ENCODE measurements at places on chromosomes 2 and 18.

GRCh38 chr2:110931648-110932047, 189.1 kb upstream of the BCL2L11 start:
- DNase-seq = no peak

- no peak for DNase-seq
Observed at GRCh38 chr18:9422816-9423519, 52.3 kb upstream of the RALBP1 start.

DNA sequence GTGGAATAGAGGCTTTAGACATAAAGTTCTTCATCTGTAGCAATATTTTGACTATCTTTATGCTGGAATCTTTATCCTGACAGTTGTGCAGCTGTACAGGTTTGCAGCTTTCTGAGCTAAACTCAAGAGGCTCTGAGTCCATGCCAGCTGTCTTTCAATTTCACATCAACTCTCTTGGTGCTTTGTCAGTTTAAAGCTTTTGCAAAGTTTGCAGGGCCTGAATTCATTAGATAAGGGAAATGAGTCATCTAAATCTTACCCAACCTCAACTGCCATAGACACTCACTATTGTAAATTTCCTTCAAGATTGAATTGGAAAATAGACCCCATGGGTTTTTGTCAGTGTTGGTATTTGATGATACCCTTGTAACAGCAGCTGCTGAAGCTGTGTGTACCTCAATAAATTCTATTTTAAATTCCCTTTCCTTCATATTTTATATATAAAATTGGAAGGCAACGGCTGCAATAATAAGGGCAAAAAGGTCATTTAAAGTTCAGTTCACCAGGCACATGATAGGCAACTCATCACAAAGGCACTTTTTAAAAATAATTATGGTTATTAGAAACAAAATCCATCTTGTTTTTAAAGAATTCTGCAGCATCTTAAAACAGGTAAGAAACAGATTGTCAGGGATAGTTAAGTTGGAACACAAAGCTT, 169.9 kb upstream of the SLC39A10 start:
- no peak for DNase-seq

- no peak for DNase-seq
Observed at GRCh38 chr2:100197631-100198153, 55.3 kb upstream of the AFF3 start.

GRCh38 chr2:189024901-189025618, 50.9 kb downstream of the COL3A1 start:
- DNase-seq = no peak

DNA sequence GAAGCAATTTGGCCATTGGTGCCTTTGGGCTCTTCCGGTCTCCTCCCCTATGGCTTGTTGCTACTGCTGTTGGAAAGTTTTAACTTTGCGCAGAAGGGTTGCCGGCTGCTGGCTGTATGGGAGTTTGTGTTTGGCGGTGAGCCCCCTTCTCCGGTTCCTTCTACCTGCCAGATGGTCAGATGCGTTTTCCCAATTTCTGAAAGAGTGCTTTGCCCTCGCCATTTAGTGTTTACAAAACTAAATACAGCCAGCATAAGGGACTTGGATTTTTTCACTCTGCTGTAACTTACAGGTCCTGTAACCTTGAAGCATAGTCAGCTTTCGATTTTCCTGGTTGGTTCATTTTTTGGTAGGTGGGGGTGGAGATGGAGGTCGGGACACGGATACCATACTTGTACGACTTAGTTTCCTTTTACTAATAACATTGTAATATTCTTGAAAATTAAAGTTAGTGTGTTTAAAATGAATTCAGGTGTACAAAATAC, 604 bp downstream of the COQ10B start:
- DNase-seq = no peak

DNA sequence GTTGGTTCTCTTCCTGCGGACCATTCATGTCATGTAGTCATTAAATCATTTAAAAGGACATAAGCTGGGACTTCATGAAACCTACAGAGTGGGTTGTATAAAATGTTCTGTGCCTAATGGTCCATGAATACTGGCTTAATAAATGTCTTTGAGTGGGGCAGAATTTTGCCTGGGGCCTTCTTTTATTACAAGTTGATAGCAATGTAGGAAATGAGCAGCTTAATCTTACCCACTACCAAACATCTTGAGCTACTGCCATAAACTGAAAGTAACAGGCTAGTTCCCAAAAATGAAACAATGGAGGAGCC, 130.9 kb downstream of the TMEM17 start:
- DNase-seq = no peak

GRCh38 chr2:28062867-28063266, 172.3 kb downstream of the BABAM2 start:
- no peak for DNase-seq

DNA sequence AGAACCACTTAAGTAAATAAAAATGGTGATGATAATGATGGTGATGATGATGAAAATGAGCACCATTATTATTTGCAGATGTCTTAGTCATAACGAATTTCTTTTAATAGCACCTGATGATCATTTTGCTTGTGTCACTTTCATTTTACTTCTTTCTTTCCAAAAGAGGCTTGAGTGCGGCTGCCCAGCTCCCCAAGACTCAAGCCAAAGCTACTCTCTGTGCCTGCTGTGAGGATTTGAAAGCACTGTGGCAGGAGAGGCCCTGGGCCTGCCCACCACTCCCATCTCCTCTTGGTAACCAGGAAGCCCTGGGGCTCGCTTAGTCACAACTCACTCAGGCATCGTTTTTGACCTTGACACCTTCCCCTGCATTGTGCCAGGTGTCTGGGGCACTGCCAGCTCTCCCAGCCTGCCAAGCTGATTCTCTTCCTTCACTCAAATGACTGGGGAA, 41.2 kb downstream of the RPL37A start:
- no peak for DNase-seq

GRCh38 chr2:88642278-88642677, 15.0 kb upstream of the EIF2AK3 start:
- DNase-seq = no peak

DNA sequence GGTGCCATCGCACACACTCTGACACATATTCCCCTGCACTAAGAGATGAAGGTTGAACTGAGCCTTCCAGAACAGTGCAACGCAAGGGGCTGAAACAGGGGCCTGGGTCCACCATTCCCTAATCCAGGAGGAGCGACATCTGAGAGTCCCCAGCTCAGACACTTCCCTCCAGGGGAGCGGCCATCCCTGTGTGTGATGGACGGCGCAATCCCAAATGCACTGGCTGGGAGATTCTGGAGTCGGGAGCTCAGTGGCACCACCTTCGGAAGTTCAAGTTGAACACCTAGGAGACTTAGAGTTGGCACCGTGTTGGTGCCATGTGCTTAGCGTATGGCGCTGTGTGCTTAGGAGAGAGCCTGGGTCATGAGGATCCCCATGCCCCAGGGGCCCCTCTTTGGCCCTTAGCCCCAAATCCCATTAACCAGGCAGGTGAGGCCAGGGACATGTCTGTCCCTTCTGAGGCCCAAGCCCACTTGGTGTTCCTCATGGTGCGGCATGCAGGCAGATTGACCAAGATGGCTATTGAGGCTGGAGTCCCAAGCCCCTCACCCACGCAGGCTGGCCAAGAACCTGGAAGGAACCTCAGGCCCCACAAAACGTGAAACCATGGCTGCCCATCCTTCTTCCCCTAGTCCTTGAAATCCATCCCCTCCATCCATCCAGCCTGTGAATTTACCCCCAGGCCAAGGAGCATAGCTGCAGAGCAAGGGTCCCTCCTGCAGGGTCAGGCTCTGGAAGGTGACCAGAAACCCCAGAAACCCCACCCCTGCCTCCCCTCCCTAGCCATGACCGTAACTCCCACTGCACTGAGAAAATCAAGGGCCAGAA, 114.1 kb upstream of the OTOS start:
- DNase-seq = no peak

All from stimulated activated CD4-positive, alpha-beta T cell treated with anti-CD3 and anti-CD28 coated beads, Interleukin-1b, Interleukin-23, amount 100 ng/mL, for 4 hours (primary cell).